ENCODE measurements at places on chromosomes 1 and 21.
A peak's percentile ranks its signal among the peaks of the same experiment; 100 is the strongest.

DNA sequence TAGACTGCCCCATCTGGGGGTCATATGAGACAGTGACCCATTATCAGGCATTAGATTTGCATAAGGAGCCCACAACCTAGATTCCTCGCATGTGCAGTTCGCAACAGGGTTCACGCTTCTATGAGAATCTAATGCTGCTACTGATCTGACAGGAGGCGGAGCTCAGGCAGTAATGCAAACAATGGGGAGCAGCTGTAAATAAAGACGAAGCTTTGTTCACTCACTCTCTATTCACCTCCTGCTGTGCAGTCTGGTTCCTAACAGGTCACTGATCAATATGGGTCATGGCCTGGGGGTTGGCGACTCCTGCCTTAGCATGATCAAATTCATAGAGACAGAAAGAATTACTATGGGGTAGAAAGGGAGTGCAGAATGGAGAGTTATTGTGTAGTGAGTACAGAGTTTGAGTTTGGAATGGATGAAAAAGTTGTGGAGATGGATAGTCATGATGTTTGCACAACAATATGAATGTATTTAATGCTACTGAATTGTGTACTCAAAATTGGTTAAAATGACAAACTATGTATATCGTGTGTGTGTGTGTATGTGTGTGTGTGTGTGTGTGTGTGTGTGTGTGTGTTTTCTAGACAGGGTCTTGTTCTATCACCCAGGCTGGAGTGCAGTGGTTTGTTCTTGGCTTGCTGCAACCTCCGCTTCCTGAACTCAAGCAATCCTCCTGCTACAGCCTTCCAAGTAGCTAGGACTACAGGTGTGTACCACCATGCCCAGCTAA lies 42.2 kb downstream of the BTF3L4 start:
- DNase-seq = peak; percentile 33

- DNase-seq = no peak
Measured at GRCh38 chr1:248884632-248885295, 21.3 kb upstream of the PGBD2 start.

DNA sequence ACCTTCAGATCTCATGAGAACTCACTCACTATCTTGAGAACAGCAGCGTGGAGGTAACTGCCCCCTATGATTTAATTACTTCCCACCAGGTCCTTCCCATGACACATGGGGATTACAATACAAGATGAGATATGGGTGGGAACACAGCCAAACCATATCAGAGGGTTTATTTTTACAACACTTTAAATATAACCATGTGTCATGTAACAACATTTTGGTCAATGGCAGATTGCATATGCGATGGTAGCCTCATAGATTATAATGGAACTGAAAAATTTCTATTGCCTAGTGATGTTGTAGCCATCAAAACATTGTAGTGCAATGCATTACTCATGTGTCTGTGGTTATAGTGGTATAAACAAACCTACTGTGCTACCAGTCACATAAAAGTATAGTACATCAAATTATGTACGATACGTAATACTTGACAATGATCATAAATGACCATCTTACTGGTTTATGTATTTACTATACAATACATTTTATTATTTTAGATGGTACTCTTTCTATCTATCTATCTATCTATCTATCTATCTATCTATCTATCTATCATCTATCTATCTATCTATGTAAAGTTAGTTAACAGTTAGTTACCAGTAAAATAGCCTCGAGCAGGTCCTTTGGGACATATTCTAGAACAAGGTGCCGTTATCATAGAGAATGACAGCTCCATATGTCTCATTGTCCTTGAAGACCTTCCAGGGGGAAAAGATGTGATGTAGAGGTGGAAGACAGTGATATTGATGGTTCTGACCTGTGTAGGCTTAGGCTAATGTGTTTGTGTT lies 12.6 kb upstream of the S100B start:
- DNase-seq = no peak

DNA sequence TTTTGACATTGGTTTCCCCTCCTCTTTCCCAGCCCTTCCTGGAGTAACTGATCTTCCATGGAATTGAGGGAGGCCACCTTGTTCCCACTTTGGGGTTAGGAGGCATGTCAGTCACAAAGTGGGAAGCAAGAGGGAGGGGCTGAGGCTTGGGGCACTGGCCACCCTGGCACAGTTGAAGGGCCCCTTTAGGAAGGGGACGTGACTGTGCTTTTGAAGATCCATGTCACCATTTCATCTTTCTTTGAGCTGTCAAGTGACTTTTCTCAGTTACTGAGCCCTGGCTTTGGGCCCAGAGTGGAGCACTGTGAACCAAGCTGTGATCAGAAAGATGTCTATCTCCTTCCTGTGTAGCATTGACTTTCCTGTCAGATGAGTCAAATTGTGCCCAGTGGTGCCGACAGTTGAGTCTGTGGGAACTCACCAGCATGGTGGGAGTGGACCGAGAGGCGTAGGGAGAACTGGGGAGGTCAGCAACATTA lies 38.5 kb upstream of the TDRD10 start:
- DNase-seq = no peak

DNA sequence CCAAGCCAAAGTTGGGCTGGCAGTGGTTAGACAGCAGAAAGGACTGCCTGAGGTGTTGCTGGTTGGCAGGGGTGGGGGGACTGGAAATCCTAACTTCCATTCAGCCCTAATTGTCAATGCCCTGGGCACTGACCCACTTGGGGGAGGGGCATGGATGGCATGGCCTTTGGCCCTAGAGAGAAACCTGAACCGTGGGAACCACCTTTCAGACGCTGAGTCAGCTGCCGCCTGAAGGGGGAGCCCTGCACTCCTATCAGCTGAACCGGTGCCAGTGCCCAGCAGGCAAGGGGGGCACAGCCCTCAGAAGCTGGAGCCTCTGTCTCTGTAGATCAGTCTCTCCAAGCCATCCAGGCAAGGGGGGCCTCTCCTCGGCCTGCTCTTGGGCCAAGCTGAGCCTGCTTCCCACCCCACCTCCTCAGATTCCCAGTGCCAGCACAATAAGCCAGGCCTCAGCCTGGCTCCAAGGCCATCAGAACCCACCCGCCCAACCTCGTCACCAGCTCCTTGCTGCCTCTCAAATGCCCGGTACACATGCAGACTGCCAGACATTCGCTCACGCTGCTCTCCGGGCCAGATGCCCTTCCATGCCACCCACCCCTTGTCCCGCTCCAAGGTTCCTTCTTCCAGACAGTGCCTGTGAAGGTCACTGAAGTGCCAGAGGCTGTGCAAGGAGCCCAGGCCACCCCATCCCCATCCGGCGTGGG lies 11.6 kb downstream of the TINAGL1 start:
- peak; percentile 91 for DNase-seq

GRCh38 chr1:59733443-59734141 lies 81.2 kb upstream of the HOOK1 start:
- DNase-seq = no peak

All from H1 (cell line).